ENCODE measurements at places on chromosomes 4 and X.

DNA sequence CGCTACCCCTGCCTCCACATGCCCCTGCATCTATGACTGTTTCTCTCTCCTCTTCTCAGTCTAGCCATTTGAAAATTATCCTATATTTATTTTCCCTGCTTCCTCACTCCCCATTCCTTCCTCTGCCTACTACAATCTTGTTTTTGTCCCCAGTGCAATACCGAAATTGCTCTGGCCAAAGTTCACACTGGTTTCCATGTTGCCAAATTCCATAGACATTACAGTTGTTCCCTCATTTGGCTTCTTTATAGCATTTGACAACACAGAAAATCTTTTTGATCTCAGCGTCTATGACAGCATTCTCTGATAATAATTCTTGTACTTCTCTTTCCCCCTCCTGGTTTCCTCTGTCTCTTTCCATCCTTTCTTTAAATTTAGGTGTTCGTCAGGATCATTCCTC lies 99.4 kb downstream of the GPR82 start:
- DNase-seq: no peak

DNA sequence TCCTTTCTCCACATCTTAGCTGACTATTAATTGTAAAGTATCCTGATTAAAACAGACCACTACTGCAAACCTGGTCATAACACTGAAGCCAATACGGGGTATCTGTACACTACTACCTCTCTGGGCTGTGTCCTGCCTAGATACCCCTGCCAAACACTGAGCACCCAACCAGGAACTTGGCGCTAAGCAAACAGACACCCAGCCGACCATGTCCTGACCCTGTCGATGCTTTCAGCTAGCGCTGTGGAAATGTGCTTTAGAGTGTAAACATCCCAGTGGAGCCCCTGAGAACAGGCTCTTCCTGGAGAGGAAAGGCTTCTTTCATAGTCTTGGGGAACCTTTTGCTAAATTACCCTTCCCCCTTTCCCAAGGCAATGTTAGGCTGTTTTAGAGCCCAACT lies 52.9 kb downstream of the CCNG2 start:
- no peak for DNase-seq

GRCh38 chrX:20455001-20455400 lies 188.3 kb upstream of the RPS6KA3 start:
- no peak for DNase-seq

GRCh38 chr4:120202222-120202621 lies 135.6 kb upstream of the MAD2L1 start:
- DNase-seq: no peak

GRCh38 chr4:67161311-67161710 lies 384.0 kb downstream of the CENPC start:
- DNase-seq: no peak

DNA sequence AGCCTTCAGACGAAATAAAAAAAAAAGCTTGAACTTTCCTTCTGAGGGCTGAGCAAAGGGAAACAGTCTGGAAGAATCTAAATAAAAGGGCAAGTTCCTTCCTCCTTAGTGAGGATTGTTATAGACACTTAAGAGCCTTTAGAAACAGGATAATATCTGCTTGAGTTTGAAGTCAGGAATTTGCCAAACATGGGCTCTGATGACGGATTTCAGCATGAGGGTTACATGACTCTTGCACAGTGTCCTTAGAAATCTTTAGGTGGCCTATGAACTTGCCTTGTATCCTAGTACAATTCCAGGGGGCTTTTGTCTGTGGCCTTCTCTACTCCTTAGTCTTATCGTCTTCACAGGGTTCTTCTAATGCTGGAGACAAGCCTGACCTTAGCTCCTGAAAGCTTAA lies 94.1 kb downstream of the RLIM start:
- DNase-seq: no peak

GRCh38 chr4:73682508-73682907 lies 57.9 kb upstream of the CXCL8 start:
- no peak for DNase-seq

GRCh38 chr4:183729430-183730328 lies 70.6 kb downstream of the TRAPPC11 start:
- no peak for DNase-seq

GRCh38 chr4:17206829-17207801 lies 304.8 kb downstream of the QDPR start:
- peak; percentile 55 for DNase-seq

- DNase-seq: no peak
Measured at GRCh38 chrX:68721546-68721945, 74.1 kb downstream of the STARD8 start.

DNA sequence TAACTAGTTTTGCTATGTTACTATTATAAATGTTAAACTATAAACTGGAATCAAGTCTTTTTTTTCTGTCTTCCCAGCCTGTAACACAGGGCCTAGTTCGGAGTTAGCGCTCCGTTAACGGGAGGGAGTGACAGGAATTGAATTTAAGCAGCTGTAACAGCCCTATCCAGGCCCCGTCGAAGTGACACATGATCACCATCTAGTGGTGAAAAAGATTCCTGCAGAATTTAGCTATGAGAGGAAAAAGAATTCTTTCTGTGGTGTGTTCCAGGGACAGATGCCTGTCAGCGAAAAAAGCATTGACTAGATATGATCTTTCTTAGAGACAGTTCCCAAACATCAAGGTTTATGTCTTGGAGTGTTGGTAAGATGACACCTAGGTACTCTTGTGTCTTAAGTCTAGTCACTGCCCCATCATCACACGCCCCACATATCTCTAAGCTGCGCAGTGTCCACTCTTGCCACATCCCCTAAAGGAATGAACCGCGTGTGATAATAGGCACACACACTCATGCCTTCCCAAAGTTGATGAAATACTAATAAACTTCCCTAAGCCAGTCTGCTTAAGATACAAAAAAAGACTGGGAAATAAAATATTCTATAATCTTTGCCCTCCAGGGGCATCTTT lies 2.1 kb downstream of the GAB3 start:
- DNase-seq: peak; percentile 30

- no peak for DNase-seq
Measured at GRCh38 chr4:23163647-23164436, 471.1 kb downstream of the GBA3 start.

DNA sequence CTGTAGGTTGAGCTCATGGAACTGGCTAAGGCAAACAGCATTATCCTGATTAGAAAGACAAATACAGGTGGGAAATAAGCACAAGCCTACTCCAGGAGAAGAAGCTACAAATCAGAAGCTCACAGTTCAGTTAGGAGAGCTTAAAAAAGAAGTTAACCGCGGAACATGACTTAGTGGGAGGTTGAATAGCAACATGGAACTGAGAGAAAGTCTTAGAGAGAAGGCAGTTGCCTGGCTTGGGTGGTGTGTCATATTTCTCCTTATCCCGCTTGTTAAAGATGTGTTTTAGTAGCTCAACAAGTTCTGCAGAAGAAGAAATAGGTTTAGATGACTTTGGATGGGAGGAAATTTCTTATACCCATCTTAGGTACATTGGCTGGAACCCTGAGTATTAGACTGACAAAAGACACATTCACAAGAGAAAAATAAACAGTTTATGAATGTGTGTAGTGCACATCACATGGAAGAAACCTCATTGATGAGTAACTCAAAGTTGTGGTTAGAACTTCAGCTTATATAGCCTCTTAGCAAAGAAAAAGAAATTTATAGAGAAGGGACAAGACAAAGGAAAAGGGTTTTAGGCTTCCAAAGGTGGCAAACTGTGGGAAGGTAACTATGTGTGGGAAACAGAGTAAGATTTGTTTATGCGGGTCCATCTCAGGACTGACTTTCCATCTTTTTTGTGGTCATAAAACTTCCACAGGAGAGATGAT lies 37.4 kb upstream of the RXFP1 start:
- DNase-seq: no peak

DNA sequence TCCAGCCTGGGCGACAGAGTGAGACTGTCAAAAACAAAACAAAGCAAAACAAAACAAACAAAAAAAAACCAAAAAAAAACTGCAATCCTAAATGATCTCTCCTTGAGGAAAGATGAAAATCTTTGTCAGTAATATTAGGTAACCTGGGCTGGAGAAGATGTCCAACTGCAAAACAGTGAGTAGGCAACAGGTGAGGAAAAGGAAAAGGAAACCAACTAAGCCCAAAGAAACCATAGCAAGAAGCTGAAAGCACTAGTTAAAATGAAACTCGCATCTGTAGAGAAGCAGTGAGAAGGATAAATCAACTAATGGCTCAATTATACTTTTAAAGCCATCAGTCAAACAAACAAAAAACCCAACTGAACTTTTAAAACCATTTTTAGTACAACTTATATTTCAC lies 54.2 kb downstream of the ENOX2 start:
- no peak for DNase-seq

All from NCI-H774 (cell line).